HT1080 (cell line): ENCODE measurements at places on chromosomes 4 and X.

- DNase-seq = no peak
Measured at GRCh38 chr4:176608346-176608745, 184.4 kb downstream of the VEGFC start.

GRCh38 chrX:43892336-43892870 lies 10.2 kb upstream of the MAOB start:
- no peak for DNase-seq

DNA sequence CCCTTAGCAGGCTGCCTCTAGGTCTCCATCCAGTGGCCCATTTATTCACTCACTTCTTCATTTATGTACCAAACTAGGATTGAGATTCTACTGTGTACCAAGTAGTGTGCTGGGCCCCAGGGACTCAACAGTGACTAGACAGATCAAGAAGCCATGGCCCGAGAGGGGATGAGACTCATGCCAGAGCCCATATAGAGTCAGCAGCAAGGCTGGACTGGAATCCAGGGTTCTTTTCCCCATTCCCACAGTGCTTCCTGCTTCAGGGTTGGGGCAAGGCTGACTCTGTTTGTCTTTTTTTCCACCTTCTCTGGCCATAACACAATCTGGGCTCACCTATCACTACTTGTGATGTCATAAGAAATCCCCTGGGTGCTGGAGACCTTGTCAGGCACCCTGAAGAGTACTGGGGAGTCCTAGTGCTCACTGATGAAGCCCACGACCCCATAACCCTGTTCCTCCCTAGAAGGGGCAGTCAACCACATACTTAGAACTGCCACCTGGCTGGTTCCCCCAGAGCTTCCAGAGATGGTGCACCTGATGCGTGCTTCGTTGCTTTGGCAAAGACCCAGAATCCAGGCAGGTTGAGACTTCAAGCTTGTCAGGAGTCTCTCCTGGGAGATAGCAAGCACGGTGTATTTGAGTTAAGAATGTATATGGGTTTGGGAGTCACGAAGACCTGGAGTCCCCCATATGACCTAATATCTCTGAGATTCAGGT lies 6.2 kb downstream of the RTL5 start:
- DNase-seq = no peak

DNA sequence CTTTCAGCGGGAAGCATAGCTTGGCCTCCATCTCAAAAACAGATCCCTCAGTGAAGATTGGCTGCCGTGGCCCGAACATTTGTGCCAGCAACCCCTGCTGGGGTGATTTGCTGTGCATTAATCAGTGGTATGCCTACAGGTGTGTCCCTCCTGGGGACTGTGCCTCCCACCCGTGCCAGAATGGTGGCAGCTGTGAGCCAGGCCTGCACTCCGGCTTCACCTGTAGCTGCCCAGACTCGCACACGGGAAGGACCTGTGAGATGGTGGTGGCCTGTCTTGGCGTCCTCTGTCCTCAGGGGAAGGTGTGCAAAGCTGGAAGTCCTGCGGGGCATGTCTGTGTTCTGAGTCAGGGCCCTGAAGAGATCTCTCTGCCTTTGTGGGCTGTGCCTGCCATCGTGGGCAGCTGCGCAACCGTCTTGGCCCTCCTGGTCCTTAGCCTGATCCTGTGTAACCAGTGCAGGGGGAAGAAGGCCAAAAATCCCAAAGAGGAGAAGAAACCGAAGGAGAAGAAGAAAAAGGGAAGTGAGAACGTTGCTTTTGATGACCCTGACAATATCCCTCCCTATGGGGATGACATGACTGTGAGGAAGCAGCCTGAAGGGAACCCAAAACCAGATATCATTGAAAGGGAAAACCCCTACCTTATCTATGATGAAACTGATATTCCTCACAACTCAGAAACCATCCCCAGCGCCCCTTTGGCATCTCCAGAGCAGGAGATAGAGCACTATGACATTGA lies 175.4 kb downstream of the FAT4 start:
- DNase-seq = no peak

DNA sequence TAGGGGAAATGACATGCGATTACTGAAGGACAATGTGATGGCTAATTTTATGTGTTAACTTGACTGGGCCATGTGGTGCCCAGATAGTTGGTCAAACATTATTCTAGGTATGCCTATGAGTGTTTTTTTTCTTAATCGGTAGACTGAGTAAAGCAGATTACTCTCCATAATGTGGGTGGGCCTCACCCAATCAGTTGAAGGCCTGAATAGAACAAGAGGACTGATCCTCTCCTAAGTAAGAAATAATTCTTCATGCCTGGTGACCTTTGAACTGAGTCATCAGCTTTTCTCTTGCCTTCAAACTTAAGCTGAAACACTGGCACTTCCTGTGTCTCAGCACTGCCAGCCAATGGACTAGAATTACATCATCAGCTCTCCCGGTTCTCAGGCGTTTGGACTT lies 164.0 kb upstream of the FGF13 start:
- DNase-seq = peak; percentile 11

DNA sequence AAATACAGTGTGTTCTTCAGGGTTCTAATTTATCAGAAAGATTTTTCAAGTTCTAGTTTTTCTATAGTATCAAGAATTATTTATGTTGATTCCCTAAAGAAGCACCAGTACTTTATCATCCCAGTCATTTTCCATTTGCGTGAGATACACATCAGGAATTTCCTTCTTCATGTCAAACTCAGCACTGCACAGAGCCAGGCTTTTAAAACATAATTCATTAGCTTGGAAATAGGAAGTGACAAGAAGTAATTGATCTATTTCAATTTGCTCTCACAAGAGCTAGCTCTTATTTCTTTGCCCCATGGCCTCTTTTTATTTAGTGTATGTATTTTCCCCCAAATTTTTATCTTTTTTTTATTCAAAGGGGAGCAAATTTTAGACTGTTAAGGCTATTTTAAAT lies 13.0 kb upstream of the SLC10A4 start:
- no peak for DNase-seq

DNA sequence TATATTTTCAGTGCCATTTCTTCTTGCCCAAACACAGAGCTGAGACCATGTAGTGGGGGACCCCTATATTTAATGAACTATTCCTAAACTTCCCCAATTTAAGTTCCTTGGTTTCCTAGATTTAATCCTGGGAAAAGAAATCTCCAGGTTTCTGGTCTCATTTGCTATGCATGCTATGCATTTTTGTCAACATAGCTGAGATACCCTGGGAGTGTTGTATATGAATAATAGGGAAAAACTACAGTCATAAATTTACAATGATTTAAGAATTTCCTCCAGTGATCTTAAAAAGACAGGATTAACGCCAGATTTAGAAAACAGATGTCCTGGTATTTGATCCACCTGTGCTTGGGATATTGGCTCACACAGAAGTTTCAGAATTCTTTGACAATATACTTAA lies 136.8 kb upstream of the RAPGEF2 start:
- DNase-seq = no peak

DNA sequence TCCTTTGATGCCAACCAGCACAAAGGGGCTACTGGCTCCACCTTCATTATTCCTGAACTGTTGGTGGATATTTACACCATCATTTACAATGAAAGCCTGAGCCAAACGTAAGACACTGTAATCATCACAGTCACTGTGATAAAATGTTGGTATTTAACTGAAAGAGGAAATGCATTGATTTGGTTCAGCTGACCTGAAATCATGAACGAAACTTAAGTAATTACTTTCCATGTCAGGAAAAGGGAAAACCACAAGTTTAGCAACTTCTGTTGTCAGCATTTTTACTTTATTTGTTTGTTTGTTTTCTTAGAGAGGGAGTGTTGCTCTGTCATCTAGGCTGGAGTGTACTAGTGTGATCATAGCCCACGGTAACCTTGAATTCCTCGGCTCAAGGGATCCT lies 247.8 kb upstream of the FAM47A start:
- DNase-seq = no peak

- no peak for DNase-seq
Measured at GRCh38 chr4:170198747-170199146, 109.0 kb upstream of the AADAT start.

- DNase-seq = peak; percentile 36
Measured at GRCh38 chr4:2186133-2186864, 55.6 kb downstream of the HAUS3 start.

DNA sequence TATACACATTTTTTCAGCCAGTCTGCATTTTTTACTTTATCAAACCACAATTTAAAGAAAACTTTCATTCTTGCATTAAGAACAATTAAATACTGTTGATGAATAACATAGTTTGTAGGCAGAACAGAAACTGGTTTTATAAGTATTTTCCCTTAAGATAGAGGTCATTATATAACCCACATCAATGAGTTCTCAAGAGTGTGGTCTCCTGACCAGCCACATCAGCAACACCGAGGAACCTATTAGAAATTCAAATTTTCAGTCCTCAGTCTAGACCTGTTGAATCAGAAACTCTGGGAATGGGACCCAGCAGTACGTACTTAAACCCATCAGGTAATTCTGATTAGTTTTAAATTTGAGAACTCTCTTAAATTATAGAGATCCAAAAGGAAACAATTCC lies 299.6 kb upstream of the ARSJ start:
- no peak for DNase-seq

DNA sequence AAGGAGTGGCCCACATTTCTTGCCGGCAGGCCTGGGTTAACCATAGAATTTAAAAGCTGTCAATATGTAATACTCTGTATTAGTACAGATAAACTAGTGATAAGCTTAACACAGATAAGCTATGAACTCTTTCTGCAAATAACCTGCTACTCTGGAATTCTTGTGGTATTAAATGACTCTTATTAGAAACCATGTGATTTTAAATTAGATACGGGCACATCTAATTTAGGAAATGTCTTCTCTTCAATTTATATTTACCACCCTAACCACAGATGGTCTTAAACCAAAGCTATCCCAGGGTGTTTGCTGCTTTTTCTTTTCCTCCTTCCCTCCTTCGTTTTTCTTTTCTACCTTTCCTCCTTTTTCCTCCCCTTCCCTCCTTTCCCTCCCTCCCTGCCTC lies 4.9 kb downstream of the GNRHR start:
- DNase-seq = no peak

DNA sequence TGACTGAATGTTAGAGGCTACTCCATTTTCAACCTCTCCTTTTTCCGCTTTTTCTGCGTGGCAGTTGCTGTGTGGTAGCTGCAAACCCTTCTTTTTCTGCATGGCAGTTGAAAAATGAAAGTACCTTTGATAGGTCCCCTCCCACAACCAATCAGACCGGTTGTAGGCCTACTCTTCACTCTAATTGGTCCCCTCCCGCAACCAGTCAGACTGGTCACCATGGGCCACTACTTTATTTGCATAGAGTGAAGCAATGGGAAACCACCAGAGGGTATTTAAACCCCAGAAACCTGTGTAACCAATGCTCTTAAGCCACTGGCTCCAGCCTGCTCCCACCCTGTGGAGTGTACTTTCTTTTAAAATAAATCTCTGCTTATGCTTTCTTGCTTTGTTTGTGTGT lies 877.8 kb downstream of the FAM133A start:
- DNase-seq = peak; percentile 20

GRCh38 chr4:94370533-94371254 lies 28.1 kb upstream of the HPGDS start:
- DNase-seq = no peak

- no peak for DNase-seq
Measured at GRCh38 chr4:173507471-173508385, 22.3 kb downstream of the HAND2 start.

- no peak for DNase-seq
Measured at GRCh38 chrX:38112566-38112965, 106.2 kb downstream of the SYTL5 start.

DNA sequence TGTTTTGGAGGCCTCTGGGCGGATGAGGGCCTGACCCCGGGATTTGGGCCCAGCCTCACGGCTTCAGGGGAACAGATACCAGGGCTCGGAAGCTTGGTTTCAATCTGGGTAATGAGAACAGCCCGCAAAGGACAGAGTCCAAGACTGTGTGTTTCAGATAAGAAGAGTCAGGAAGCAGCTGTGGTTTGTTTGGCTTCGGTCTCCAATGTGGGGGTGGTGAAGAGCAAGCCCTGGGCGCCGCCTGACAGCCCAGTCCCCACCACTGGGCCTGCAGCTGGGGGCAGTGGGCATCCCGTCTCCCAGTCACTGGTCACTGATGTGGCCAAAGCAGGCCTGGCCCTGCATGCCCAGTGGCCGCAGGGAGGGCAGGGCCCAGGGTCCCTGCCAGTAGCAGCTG lies 9.1 kb downstream of the WFS1 start:
- no peak for DNase-seq

GRCh38 chrX:106862972-106863688 lies 40.0 kb downstream of the RIPPLY1 start:
- peak; percentile 15 for DNase-seq

DNA sequence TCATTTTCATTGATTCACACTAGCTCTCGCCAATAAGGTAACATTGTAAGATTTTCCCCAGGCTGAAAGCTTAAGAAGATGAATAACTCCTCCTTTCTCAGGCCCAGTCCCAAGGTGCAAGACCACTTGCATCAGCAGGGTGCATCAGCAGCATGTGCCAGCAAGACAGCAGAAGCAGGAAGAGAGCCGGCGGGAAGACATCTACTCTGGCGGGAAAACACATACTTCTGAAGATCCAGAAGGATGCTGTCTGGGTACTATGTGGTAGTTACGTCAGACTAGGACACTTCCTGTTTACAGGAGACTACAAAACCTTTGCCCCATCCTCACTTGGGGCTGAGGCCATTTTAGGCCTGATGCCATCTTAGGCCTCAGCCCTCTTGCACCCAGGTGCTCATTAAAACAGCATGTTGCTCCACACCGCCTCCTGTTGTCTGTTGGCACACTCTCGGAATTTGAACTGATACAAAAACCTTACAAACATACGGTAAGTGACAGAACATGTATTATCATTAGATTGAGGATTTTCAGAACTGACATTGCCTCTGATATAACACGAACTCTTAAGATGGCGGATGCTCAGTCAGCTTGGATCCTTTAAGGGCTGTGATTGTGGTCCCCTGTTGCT lies 886.5 kb upstream of the EPHA5 start:
- no peak for DNase-seq

DNA sequence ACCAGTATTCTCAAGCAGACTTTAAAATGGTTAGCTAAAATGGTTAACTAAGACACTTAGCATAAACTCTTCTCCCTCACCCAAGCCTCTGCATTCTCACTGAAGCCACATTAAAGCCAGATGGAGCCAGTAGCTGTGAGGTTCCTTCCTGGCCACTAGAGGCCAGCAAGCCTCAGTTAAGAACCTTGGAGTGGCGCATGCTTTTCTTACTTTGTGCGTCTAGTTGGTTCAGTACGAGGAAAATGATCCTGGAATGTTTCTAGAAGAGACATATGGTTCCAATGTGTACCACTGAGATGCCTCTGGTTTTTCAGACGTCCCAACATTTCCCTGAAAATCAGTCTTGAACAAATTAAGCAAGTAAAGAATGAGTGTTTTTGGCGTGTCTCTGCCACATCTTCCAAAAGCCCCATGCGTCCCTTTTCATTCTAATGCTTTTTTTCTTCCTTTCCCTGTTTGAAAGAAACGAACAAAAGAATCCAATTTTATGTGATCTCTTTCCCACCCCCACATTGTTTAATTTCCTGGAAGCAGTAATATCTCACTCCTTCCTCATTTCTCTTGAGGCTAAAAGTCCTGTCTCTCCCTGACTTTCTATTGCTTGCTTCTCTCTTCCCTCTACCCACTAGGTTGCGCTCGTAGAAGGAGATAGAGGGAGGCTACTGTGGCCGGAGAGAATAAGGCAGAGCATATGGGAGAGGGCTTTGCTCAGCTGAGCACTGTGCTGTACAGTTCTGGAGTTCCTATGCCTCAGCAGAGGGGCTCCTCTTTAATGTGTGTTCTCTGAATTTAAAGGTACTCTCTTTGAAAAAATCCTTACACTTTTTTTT lies 82.9 kb upstream of the TAB3 start:
- DNase-seq = peak; percentile 20
